ENCODE measurements at places on chromosomes 7 and 10.

GRCh38 chr7:128084896-128085608 lies 53.8 kb upstream of the LRRC4 start:
- DNase-seq, result no peak

DNA sequence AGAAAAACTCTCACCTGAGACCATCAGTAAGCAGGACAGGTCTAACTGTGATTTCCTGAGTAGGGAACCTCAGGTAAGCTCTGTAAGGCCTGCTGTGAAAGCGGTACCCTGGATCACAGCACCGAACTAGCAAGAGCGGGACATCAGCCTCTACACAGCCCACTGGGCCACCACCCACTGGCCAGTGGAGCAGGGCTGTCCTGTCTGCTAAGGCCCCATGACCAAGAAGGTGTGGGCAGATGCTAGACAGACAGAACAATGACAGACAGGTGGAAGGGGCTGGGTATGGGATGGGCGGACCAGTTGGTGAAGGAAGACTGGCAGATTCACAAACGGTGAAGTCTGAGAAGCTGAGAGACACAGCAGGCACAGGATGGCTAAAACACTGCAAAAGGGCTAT lies 79.4 kb upstream of the DDC start:
- no peak for DNase-seq

GRCh38 chr7:74006032-74006431 lies 21.9 kb upstream of the ELN start:
- peak; percentile 32 for DNase-seq

- DNase-seq, result no peak
Measured at GRCh38 chr7:94444813-94445212, 50.1 kb downstream of the COL1A2 start.

DNA sequence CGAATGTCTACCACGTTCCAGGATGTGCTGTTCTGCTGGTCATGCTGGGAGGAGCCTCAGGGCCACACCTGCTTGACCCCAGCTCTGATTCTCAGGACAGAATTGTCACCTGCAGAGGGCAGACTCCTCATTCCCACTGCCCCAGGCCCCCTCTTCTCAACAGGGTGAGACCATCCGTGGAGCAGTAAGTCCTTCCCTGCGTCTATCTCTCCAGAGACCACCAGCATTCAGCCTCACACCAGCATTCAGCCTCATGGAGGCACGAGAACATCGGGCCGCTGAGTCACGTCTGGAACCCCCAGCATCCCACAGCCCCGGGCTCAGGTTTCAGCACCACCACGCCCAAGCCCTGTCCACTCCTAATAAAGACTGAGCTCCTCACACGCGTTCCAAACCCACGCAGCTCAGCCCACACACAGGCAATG lies 273.4 kb downstream of the DIP2C start:
- no peak for DNase-seq

GRCh38 chr7:167976-168791 lies 24.2 kb upstream of the FAM20C start:
- DNase-seq, result no peak

DNA sequence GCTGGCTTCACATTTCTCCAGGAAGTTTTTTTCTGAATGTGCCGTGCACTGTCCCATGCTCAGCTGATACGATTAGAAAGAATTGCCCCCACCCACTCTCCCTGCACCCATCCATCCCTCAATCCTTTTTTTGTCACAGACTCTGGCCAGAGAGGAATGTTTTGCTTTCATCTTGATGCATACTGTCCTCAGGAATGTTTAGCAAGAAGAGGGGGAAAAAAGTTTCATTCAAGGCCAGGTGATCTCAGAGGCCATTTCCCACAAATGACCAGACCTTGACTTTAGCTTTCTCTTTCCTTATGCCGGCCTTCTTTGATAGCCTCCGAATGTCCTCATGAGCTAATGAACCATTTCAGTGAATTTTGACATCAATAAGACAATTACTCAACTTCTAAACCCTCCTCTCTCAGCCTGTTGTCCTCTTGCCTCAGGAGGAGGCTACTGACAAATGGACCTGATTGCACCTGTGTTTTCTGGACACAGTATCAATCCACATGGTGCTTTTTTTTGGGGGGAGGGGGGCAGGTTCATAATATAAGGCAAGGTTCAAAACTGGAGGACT lies 105.0 kb upstream of the KLF6 start:
- peak; percentile 89 for DNase-seq

All from M059J (cell line).